ENCODE measurements at places on chromosomes 16 and 17. TPM values are rescaled to one million over a fixed set of nuclear protein-coding genes. Genes with fewer than 3 reads are reported as not detected.

DNA sequence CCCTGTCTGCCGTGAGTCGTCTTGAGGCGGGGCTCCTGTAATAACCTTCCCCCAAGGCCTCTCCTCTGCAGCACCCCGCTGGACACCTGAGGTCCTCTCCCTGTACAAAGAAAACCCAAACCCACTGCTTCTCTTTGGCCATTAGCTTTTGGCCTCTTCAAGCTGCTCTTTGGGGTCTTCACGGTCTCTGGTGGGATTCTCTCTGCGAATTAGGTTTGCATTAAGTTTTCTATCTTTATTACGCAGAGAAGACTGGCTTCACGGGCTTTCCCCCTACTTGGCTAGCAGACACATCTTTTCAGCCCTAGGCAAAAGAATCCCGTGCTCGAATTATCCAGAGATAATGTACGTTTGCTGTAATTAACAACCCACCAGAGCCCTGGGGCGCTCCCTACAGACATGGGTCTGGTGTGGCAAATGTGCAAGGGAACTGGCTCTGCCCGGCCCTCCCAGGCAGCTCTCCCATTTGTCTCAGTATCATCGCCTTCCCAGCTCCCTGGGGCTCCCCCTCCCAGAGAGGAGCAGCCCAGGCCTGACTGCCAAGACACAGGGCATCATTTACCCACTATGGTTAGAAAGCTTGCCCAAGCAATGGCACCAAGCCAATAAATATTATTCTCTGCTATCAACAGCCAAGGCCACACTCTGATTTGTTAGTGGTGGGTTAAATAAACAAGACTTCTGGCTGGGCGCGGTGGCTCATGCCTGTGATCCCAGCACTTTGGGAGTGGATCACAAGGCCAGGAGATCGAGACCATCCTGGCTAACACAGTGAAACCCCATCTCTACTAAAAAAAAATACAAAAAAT, 24.7 kb upstream of the KLHDC4 start:
- no peaks in the 10 kb centered on the region for H3K27me3 ChIP-seq
- no peak for DNase-seq
- H3K4me1 ChIP-seq: no peaks in the 10 kb centered on the region
- H3K4me3 ChIP-seq: no peak overlapping the region

DNA sequence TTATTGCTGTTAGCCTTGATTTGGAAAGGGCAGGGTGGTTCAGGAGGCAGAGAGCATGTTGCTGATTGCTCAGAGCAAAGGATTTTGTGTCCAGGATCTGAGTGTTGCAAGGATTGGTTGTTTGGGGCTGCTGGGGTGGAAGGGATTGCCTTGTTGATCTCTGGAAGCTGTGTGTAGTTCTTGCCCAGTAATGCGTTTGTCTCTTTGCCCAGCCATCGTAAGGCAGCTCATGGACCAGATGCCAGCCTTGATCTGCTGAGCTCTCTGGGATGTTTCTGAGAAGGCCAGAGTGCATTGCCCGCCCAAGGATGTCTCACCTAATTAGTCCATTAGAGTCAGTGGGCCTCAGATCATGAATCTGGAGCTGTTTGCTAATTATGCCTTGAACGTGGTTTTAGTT, 33.6 kb downstream of the NKD1 start:
- no peaks in the 10 kb centered on the region for H3K36me3 ChIP-seq
- H3K27ac ChIP-seq: no peak overlapping the region

GRAPL gene
- total RNA-seq: not detected

C17orf107 gene
- total RNA-seq: 3.5 TPM

Data from uterus (tissue), 4 donors.